ENCODE measurements at places on chromosomes 6 and 20.
A peak's percentile ranks its signal among the peaks of the same experiment; 100 is the strongest.

DNA sequence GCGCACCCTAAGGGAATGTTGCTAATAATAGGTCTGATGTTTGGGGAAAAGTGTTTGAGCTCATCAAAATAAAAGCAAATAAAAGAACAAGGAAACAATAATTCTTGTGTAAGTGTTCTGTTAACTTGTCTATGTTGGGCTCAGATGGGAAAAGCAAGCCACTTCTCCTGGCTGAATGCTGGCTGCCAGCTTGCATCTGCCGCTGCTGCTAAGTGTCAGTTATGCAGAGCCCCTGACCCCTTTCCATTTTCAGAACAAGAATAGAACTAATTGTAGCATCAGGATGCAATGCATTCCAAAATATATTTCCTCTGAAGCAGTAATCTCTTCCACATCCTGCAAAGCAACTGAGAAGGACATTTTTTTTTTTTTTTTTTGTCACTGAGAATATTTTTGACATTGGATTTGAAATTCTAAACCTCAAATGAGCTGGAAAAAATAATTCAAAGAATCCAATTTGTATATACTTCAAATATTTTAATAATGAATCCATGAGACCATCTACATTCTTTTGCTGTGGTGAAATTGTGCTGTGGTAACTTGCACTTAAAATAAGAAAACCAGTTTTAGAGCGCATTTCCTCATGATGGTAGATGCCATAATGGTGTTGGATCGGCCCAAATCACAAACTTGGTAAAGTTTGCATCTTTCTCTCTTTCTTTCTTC, 43.9 kb upstream of the DEK start:
- no peak for DNase-seq

DNA sequence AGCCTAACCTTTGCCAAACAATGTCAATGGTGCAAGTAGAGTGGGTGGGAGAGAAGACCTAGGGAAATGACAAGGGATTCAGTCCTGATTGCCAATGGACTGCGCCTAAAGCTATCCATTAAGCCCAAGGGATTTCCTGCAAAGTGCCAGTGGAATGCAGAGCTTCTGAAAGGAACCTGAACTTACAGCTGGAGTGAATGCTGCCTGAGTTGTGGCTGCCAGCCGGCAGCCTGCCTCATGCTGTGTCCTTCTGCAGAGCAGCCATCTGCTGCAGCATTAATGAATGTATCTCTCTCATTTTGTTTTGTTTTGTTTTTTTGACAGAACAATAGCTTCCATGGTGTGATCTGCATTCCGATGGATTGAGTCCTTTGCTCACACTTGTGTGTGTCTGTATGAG, 44.7 kb downstream of the SLC35F1 start:
- peak; percentile 1 for DNase-seq

DNA sequence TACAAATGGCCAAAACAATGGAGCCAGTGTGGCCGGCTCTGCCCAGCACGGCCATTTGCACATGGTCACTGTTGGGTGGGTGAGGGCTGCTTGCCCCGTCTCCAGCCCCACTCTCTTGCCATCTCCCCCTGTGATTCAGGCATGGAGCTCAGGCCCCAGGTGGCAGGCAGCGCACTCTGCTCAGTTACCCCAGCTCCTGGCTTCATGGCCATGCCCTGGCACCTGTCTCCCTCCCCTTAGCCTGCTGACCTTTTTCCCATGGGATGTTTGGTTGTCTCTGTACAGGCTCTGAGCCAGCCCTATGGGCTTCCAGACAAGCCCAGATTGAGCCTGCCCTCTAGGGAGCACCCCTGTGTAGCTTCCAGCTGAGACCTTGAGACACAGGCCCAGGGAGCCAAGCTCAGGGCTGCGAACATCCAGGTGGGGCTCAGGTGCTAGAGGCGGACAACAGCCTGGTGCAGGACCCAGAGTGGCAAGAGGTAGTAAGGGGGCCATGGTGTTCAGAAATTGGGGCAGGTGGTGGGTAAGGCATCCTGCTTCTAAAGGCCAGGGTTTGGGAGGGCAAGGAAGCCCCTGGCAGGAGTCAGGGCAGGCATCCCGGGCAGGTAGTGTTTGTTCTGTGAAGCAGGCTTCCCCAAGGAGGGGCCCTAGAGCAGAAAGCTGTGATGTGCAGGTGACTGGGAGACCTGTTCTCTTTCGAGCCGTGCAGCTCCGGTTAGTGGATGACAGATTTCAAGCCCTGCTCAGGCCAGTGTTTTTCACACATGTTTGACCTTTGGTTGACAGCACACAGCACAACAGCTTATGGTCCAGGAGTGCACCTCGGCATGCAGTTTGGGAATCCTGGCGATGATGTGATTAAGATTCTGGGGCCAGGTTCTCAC, 17.7 kb downstream of the SYNJ2 start:
- no peak for DNase-seq

- DNase-seq = no peak
Measured at GRCh38 chr20:62133051-62133845, 9.9 kb downstream of the PSMA7 start.

GRCh38 chr20:4014031-4014474, 1.3 kb downstream of the RNF24 start:
- peak; percentile 50 for DNase-seq

- DNase-seq = no peak
Measured at GRCh38 chr20:23022849-23023248, 12.3 kb upstream of the SSTR4 start.

DNA sequence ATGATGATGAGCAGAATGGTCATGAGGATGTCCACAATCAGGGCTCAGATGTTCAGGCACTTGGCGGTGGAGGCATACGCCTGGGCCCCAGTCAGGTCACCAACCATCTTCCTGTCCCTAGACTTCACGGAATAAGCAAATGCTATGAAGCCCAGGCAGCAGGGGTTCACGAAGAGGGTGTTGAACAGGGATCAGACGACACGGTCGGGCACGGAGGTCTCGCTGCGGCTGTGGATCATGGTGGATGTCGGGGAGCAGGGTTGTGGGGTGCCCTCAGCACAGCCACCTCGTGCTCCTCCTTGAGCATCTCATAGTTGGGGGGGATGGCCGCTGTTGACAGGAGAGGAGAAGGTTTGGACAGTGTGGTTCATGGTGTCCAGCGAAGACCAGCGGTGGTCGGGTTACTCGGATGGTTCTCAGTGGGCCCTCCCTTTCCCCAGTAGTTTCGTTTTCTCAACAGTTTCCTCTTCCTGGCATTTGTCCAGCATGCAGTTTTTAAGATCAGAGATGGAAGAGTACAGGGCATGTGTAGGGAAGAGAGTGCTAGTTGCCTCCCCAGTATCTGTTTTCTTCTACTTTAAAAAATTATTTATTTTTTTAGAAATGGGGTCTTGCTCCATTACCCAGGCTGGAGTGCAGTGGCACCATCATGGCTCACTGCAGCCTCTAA, 20.3 kb upstream of the SPDEF start:
- DNase-seq = no peak

- DNase-seq = no peak
Measured at GRCh38 chr6:153162646-153163045, 31.6 kb upstream of the RGS17 start.

DNA sequence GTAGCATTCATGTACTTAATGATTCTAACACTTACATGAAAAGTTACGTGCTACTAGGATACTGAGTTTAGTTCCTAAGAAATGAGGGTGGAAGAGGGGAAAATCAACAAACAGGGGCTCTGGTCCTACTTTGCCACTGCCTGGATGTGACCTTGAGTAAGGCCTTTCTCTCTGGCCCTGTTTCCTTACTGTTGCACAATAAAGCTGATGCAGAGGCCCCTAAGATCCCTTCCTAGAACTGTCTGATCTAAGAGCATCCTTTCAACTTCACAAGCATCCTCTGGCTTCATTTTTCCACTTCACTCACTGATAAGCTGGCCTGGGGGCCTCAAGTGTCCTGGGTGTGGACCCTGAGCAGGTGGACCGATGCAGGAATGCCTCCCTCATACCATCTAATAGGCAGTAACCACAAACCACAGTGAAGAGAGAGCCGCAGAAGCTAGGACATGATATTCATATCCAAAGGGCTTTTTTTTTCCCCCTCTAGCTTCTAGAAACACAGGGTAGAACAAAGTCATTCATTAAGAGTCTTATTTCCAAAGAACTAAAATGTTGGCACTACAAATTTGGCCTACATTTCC, 21.6 kb downstream of the FKBP1A start:
- no peak for DNase-seq

- peak; percentile 19 for DNase-seq
Measured at GRCh38 chr6:109406196-109406595, 23.9 kb upstream of the CD164 start.

GRCh38 chr6:108068618-108069017, 5.9 kb downstream of the OSTM1 start:
- no peak for DNase-seq

DNA sequence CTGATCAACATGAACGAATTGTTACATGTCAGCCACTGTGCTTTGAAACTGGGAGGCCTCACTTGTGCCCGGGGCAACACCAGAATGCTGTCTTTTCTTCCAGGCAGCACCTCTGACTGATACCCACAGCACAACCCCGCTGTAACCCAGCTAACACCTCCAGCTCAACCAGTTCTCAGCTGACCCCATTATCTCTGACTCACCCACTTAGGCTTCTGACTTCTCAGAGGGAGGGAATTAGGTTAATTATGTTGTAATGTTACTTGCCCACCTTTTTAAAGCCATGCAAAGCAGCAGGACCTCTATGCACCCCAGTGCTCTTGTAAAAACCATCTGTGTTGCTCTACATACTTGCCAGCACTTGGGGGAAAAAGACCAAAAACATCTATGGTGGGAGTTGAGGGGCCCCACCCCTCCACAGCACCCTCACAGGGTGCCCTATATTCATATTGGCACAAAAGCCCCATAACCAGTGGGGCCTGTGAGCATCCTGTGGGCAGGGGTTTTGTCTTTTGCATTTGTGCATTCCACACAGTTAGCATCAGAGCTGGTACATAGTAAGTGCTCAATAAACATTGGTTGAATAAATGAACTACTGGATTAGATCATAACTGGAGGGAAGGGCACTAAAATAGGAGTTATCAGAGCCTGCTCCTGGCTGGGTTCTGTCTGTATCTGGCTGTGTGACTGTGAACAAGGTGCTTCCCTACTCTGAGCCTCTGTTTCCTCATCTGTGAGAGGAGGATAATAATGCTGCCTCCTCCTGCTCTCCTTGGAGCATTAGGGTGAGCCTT, 22.3 kb downstream of the BNIP5 start:
- no peak for DNase-seq

- DNase-seq = no peak
Measured at GRCh38 chr20:59040667-59041066, 1.9 kb downstream of the PRELID3B start.

DNA sequence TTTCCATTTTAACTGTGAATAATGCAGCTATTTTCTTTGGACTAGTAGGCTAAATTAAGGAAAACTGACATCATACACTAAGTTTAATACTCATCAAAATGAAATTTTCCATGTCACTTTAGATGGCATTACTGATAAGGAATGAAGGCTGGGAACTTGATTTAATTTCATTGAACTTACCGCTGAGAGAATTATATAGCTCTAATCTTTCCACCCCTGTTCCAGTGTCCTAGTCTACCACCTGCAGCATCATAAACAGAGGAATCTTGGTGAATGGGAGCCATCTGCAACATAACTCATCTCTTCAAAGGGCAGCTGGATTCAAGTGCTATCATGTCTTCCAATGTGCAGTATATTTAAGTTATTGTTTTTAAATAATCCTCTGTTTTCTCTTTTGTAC, 1395.2 kb downstream of the EPHA7 start:
- DNase-seq = no peak

DNA sequence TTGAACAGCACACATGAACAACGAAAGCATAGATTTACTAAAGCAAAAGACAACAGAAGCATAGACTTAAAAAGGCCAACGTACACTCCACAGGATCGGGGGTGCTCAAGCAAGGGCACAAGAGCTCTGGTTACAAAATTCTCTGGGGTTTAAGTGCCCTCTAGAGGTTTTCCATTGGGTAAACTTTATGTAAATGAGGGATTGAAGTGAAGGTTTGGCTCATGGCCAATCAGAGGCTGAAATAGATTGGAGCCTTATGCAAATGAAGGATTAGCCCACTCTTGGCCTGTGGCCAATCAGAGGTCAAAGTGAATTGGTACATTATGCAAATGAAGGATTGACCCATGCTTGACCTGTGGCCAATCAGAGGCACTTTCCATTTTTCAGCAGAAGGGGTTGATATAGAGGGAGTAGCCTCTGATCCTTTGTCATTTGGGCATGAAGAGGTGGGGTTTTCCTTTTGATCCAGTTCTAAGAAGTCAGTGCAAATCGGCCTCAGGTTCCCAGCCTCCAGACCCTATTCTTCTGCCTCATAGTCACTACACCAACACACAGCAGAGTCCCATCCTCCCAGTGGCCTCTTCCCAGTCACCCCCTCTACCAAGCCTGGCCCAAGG, 244.9 kb downstream of the THBS2 start:
- DNase-seq = no peak

- no peak for DNase-seq
Measured at GRCh38 chr6:91782802-91783201, 1195.9 kb upstream of the MAP3K7 start.

DNA sequence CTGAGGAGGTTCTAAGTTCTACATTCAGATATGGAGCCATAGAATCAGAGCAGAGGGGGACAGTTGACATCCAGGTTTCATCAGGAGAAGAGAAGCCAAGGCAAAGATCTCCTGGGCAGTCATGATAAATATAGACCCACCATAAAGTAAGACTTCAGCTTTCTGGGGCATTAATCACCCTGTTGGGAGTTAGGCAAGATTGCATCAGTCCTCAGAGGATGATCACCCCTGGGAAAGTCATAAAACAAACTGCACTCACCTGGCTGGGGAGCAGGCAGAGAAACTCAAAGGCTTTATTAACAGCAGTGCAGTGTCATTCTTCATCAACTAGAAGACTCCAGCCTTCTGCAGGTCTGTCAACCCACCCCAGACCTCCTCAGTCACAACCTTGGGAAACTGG, 301.3 kb upstream of the JARID2 start:
- no peak for DNase-seq

- no peak for DNase-seq
Measured at GRCh38 chr20:16759181-16759563, 11.0 kb downstream of the OTOR start.

- DNase-seq = no peak
Measured at GRCh38 chr6:167049275-167049674, 50.1 kb downstream of the CEP43 start.

- DNase-seq = no peak
Measured at GRCh38 chr6:44554861-44555260, 167.4 kb downstream of the CDC5L start.

All from MG63 (cell line).